Liver (tissue), 10 donors: ENCODE measurements at places on chromosomes 3 and 15. TPM values are rescaled to one million over a fixed set of nuclear protein-coding genes. Genes with fewer than 3 reads are reported as not detected.
A peak's percentile ranks its signal among the peaks of the same experiment; 100 is the strongest.

GCHFR gene
- 229 TPM for polyA plus RNA-seq

FBN1 gene
- 1.3 TPM for polyA plus RNA-seq

LTK gene
- 0.86 TPM for polyA plus RNA-seq

NAA50 gene
- 37.3 TPM for polyA plus RNA-seq

CAV3 gene
- polyA plus RNA-seq = not detected

GOLGA6L10 gene
- 0.67 TPM for polyA plus RNA-seq

DNA sequence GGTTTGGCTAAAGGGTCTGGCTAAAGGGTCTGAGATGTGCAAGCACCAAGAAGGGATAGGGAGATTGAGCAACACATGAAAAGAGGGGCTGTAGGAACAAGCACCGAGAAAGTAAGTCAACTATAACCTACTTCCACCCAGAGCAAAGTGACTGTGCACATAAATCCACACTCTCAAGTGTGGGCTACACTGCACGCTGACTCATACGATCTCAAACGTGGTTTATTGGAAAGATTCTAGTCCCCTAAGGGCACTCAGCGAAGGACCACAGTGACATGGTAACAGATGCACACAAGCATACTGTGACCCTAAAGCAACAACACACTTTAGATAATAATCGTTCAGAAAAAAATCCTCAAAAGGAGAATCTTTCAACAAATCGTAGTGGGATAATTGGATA is 48.0 kb downstream of the EHHADH start:
- no peak for DNase-seq
- H3K4me3 ChIP-seq = no peak overlapping the region
- no peak overlapping the region for H3K27ac ChIP-seq
- peaks cover 34% of the 10 kb centered on the region for H3K36me3 ChIP-seq
- H3K27me3 ChIP-seq = no peaks in the 10 kb centered on the region

GRCh38 chr3:23576379-23576959 is 229.3 kb upstream of the UBE2E1 start:
- no peaks in the 10 kb centered on the region for H3K36me3 ChIP-seq
- no peaks in the 10 kb centered on the region for H3K27me3 ChIP-seq
- no peaks in the 10 kb centered on the region for H3K4me1 ChIP-seq
- DNase-seq = no peak
- no peak overlapping the region for H3K4me3 ChIP-seq

GRCh38 chr15:33104212-33104611 is 90.3 kb downstream of the FMN1 start:
- H3K27me3 ChIP-seq = no peaks in the 10 kb centered on the region
- no peaks in the 10 kb centered on the region for H3K4me1 ChIP-seq
- no peak for DNase-seq
- H3K4me3 ChIP-seq = no peak overlapping the region

GRCh38 chr15:35630532-35630931 is 84.6 kb upstream of the DPH6 start:
- DNase-seq = no peak
- H3K4me3 ChIP-seq = no peak overlapping the region
- H3K27ac ChIP-seq = no peak overlapping the region
- no peaks in the 10 kb centered on the region for H3K36me3 ChIP-seq
- H3K4me1 ChIP-seq = peaks cover 8% of the 10 kb centered on the region
- H3K27me3 ChIP-seq = no peaks in the 10 kb centered on the region

GRCh38 chr3:44862226-44862637 is 520 bp downstream of the TMEM42 start:
- no peaks in the 10 kb centered on the region for H3K36me3 ChIP-seq
- peak overlapping the region; percentile 71 for H3K4me3 ChIP-seq
- H3K27me3 ChIP-seq = no peaks in the 10 kb centered on the region
- peaks cover 8% of the 10 kb centered on the region for H3K4me1 ChIP-seq
- no peak for DNase-seq
- no peak overlapping the region for H3K27ac ChIP-seq

GRCh38 chr3:29398787-29399186 is 117.9 kb downstream of the RBMS3 start:
- no peaks in the 10 kb centered on the region for H3K36me3 ChIP-seq
- no peak overlapping the region for H3K4me3 ChIP-seq
- no peak overlapping the region for H3K27ac ChIP-seq
- no peaks in the 10 kb centered on the region for H3K27me3 ChIP-seq

- H3K27me3 ChIP-seq = no peaks in the 10 kb centered on the region
- no peaks in the 10 kb centered on the region for H3K36me3 ChIP-seq
- H3K4me1 ChIP-seq = no peaks in the 10 kb centered on the region
- no peak overlapping the region for H3K4me3 ChIP-seq
Measured at GRCh38 chr3:139772539-139773500, 95.0 kb upstream of the NMNAT3 start.

DNA sequence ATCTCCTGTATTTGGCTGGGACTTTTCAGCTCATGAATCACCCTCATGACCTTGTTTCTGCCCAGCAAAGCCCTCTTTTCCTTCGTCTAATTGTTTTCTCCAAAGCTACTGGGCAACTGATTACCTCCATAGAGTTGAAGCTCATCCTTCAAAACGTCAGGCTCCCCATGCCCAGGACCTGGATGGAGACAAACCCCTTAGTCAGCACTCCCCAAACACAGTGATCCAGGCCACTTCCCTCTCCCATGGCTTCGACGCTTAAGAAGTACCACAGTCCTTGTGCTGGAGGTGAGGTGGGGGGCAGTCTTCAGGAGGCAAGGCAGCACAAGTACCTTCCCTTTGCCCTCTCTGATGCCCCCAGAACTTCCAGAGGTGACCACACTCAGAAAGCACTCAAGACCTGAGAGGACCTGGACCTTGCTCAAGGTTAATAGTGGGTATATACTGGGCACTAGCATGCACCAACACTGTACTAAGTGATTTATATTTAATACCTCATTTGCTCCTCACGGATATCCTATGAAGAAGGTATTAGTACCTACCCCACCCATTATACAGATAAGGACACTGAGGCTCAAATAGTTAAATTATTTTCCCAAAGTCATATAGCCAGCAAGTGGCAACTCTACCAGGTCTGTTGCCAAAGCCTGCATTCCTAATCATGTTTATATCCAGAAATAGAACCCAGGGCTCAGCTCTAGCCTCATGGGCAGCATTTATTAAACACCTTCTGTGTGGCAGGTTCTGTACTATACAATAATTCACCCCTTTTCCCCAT is 16.5 kb downstream of the TMEM40 start:
- no peaks in the 10 kb centered on the region for H3K4me1 ChIP-seq
- no peaks in the 10 kb centered on the region for H3K36me3 ChIP-seq
- no peak overlapping the region for H3K4me3 ChIP-seq
- DNase-seq = no peak

DNA sequence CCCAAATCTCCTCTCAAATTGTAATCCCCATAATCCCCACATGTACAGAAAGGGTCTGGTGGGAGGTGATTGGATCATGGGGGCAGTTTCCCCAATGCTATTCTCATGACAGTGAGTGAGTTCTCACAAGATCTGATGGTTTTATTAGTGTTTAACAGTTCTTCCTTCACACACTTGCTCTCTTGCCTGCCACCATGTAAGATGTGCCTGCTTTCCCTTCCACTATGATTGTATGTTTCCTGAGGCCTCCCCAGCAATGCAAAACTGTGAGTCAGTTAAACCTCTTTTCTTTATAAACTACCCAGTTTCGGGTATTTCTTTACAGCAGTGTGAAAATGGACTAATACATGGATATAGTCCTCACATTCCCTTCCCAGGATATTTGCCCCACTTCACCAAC is 126.7 kb upstream of the SPATA12 start:
- DNase-seq = no peak
- no peak overlapping the region for H3K27ac ChIP-seq
- no peaks in the 10 kb centered on the region for H3K27me3 ChIP-seq
- H3K4me3 ChIP-seq = no peak overlapping the region
- H3K36me3 ChIP-seq = no peaks in the 10 kb centered on the region

- H3K4me3 ChIP-seq = no peak overlapping the region
- H3K4me1 ChIP-seq = no peaks in the 10 kb centered on the region
- no peak for DNase-seq
- no peak overlapping the region for H3K27ac ChIP-seq
- H3K27me3 ChIP-seq = no peaks in the 10 kb centered on the region
Measured at GRCh38 chr3:174758943-174759342, 100.2 kb upstream of the NAALADL2 start.

- H3K27ac ChIP-seq = no peak overlapping the region
- H3K4me3 ChIP-seq = peak overlapping the region; percentile 45
- H3K36me3 ChIP-seq = peaks cover 4% of the 10 kb centered on the region
Measured at GRCh38 chr15:72197041-72197459, 537 bp downstream of the GRAMD2A start.

GRCh38 chr3:52126036-52126435 is 28.2 kb downstream of the POC1A start:
- peaks cover 12% of the 10 kb centered on the region for H3K4me1 ChIP-seq
- no peaks in the 10 kb centered on the region for H3K27me3 ChIP-seq
- DNase-seq = no peak

- no peaks in the 10 kb centered on the region for H3K36me3 ChIP-seq
- H3K27ac ChIP-seq = no peak overlapping the region
- H3K4me3 ChIP-seq = no peak overlapping the region
- DNase-seq = no peak
- H3K4me1 ChIP-seq = no peaks in the 10 kb centered on the region
Measured at GRCh38 chr3:8152821-8153418, 348.7 kb upstream of the LMCD1 start.

GRCh38 chr3:134030379-134031347 is 938 bp upstream of the SLCO2A1 start:
- no peak overlapping the region for H3K4me3 ChIP-seq
- peaks cover 9% of the 10 kb centered on the region for H3K4me1 ChIP-seq
- DNase-seq = peak; percentile 64
- H3K36me3 ChIP-seq = no peaks in the 10 kb centered on the region
- H3K27ac ChIP-seq = no peak overlapping the region
- H3K27me3 ChIP-seq = peaks cover 2% of the 10 kb centered on the region

- H3K27me3 ChIP-seq = no peaks in the 10 kb centered on the region
- no peak overlapping the region for H3K4me3 ChIP-seq
- peaks cover 45% of the 10 kb centered on the region for H3K36me3 ChIP-seq
- no peak for DNase-seq
- no peaks in the 10 kb centered on the region for H3K4me1 ChIP-seq
- H3K27ac ChIP-seq = no peak overlapping the region
Measured at GRCh38 chr15:50607129-50607528, 60.7 kb upstream of the USP50 start.

- H3K4me1 ChIP-seq = no peaks in the 10 kb centered on the region
- H3K36me3 ChIP-seq = no peaks in the 10 kb centered on the region
- H3K27ac ChIP-seq = no peak overlapping the region
- H3K27me3 ChIP-seq = no peaks in the 10 kb centered on the region
- no peak overlapping the region for H3K4me3 ChIP-seq
Measured at GRCh38 chr15:81516012-81516411, 142.0 kb upstream of the TMC3 start.

DNA sequence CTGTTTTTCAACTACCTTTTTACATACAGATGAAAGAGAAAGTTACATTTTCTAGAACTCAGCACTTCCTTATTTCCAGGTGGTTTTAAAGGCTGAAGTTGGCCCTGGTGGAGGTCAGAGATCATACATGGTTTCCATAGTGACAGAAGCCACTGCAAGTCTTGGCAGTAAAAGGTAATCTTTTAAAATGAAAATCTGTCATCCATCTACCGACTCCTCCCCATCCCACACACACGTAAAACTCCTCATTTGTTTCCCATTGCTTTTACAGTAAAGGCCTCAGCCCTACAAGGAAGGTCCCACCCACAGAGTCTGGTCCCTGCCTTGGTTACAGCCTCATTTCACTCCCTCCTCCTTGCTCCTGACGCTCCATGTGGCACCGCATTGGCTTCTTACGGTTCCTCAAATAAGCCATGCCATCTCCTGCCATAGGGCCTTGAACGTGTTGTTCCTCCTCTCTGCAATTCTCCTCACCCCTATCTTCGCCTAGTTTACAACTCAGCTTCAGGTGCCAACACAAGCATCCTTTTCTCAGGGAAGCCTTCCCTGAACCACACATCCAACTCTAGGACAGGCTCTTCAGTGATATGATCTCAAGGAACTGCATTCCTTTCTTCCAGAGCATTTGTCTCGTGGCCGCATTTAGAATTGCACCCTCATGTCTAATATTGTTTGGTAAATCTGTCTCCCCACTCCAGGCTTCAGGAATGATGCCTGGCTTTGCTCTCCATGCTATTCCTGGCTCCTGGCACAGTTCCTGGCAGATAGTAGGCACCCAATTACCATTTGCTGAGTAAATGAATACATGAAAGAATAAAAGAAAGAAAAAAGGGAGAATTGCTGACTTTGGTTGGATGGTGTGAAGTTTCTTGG is 2.6 kb downstream of the CYP19A1 start:
- no peak overlapping the region for H3K4me3 ChIP-seq
- no peak for DNase-seq
- no peak overlapping the region for H3K27ac ChIP-seq
- H3K4me1 ChIP-seq = no peaks in the 10 kb centered on the region
- H3K27me3 ChIP-seq = no peaks in the 10 kb centered on the region
